ENCODE measurements at places on chromosomes 11 and 22.

DNA sequence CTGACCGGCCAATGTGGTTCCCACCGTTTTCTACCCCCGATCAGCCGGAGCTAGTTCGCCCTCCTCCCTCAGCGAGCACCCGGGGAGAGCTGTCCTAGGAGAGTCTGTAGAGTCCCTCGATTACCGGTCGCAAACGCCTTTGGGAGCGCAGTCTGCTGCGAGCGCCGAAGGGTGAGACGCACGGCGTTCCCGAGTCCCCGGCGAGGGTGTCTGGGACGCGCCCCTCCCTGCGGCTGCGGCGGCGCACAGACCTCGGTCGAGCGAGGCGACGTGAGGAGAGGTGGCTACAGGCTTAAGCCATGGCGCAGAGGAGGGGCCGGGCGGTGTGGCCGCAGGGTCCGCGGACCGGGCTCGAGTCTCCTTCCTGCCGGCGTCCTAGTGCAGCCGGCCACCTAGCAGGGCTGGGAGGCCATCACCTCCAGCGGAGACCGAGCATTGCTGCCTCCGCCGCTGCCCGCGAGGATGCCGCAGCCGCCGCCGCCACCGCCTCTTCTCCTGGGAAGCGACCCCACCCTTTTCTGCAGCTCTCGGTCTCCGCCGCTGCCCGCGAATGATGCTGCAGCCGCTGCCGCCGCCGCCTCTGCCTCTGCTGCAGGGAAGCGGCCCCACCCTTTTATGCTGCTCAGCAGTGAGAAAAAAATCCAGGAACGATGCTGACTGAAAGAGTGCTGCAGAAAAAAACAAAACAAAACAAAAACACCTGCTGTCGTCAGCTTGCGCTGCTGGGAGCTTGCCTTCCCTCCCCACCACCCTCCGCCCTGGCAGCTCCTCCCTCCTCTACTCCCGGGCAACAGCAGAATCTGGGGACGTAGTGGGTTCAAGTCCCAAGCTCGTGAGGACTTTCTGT is at the start of gene MAP6:
TSS of gene MAP6 (minus strand) at position 588 of the 847 bp plus-strand sequence. CDS start 669 bp downstream, outside the sequence.
- DNase-seq: no peak

DNA sequence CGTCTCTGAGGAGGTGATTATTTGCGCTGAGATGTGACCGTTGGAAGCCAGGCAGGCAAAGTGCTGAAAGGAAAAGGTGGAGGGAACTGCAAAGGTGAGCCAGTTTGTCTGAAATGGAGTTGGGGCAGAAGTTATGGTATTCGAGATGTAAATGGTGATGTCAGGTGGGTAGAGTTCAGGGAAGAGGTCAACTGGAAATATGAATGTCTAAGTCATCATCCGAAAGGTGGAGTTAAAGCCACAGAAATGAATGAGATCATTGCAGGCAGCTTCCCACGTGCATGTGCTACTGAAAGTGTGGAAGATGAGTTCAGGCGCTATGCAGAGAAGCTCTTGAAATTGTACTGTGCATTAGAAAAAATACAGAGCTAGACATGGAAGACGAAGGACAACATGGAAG is 2.2 kb upstream of the BPIFC start:
- no peak for DNase-seq

DNA sequence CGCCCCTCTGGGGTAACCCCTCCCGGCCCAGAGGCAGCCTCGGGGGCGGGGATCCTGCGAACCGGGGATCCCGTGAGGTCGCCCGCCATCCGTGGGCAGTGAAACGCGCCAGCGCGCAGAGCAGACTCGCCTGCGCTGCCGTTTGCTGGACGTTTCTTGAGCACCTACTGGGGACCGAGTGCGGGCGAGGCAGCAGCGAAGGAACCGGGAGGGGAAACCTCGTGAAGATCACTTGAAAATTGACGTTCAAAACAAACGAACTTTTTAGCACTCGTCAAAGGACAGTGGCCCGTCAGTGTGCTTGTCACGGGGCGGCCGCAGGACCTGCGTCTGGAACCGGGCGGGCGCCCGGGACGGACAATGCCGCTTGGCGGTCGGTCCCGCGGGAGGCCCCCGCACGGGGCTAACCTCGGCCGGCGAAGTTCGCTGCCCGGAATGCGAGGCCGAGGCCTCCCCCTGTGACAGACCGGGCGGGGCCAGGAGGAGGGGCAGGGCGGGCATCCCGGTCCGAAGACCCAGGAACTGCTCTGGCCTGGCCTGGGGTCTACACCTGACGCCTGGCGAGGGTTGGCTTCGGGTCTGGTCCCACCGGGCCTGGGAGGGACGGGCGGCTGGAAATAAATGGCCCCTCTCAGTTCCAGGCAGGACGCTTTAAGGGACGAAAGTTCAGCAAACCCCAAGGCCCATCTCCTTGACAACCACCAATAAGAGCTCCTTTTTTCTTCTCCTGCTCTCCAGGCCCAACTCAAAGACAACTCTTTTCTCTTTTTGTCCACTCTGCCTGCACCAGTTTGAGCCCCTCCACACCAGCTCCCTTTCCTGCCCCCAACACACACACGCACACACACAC is 723 bp upstream of the SCUBE1 start:
- DNase-seq: no peak

- DNase-seq: no peak
These were observed 27.7 kb downstream of the RNH1 start for GRCh38 chr11:479311-479710.

GRCh38 chr22:38494498-38494897 is 11.6 kb downstream of the DDX17 start:
- DNase-seq: no peak

DNA sequence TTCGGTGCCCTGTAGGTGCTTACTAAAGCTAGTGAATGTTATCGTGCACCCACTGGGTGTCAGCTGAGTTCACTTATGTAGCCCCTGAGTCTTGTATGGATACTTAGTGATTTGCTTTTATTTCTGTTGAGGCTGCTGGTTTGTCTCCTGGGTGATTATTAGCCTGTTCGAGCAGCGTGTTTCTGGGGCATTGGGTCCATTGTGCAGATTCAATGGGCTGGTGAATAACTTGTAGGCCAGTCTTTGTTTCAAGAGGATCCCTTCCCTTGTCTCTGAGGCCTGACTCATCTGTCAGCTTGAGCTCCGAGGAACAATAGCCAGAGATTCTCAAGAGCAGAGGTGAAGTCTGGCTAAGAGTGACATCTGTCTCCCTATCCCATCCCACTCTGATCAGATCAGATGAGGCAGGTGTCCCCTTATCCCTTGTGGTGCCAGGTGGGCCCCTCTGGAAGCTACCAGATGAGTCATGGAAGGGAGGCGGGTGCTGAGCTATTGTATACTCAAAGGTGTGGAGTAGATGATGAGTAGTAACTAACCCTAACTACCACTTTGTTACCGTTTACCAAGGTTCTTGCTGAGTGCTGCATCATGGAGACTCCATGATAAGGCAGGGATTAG is 3.7 kb downstream of the MIAT start:
- DNase-seq: no peak

GRCh38 chr11:17445240-17445795 is 31.3 kb downstream of the ABCC8 start:
- peak; percentile 40 for DNase-seq

DNA sequence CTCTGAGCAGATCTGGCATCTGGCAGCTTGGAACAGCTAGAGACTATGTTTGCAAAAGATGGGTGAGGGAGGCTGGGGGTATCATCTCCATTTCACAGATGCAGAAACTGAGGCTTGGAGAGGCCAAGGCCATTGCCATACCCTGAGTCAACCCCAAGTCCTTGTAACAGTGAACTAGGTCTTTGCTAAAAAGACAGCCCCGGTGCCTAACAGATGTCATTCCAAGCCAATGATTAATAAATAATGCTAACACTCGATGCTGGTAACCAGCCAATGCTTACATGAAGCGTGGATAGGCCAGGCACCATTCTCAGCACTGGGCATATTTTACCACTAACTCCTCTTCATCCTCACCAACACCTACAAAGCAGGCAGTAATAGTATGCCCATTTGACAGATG is 164.0 kb downstream of the MN1 start:
- DNase-seq: no peak

DNA sequence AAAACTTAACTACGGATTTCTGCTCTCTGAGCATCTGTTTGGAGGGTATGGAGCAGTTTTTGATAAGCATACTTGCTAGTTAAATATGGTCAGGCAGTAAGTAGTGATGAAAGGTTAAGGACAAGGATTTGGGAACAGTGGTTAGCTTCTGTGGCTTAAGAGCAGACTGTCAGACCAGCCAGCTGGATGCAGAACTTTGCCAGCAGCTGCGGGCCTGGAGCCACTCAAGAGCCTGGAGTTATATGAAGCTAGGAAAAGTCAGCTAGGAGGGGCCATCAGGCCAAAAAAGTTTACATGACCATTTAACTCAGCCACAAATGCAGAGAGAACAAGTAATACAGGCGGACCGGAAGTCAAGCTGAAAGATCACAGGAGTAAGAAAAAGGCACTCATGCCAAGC is 1817.7 kb downstream of the LRRC4C start:
- no peak for DNase-seq

DNA sequence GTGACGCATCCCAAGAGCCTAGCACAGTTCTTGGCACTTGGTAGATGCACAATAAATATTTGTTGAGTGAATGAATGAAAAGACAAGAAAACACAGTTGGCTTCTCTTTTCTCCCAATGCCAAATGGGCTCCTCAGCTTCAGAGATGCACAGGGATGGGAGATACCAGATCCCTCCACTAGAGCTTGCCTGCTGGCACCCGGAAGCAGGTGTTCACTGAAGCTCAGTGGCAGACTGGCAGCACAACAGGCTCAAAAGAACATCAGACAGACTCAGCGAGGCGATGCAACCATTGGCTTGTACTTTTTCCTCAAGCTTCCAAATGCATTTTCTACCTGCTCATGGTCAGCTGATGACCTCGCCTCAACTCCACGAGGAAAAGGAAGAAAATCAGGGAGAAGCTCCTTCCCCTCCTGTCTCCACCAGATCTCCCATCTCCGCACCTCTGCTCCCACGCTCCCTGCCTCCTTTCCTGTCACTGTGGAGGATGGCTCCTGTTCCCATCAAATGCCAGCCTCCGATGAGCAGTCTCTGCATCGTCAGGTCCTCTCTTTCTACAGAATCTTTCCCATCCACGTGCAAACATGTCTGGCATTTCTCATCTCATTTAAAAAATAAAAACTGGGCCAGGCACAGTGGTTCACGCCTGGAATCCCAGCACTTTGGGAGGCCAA is 5.8 kb downstream of the RAPSN start:
- DNase-seq: peak; percentile 55

DNA sequence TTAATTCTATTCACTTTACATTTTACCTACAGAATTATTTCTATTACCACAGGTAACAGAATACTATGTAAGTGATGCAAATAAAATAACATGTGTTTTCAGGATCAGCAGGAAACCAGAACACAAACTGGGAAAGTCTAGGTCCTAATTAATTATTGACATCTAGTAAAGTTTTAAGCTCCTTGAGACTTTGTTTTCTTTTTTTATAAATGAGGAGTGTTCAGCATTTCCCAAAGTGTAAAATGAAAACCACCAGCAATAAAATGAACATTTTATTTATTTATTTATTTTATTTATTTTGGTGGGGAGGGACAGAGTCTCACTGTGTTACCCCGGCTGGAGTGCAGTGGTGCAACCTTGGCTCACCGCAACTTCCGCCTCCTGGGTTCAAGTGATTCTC is 123.6 kb downstream of the ARHGAP42 start:
- DNase-seq: no peak

DNA sequence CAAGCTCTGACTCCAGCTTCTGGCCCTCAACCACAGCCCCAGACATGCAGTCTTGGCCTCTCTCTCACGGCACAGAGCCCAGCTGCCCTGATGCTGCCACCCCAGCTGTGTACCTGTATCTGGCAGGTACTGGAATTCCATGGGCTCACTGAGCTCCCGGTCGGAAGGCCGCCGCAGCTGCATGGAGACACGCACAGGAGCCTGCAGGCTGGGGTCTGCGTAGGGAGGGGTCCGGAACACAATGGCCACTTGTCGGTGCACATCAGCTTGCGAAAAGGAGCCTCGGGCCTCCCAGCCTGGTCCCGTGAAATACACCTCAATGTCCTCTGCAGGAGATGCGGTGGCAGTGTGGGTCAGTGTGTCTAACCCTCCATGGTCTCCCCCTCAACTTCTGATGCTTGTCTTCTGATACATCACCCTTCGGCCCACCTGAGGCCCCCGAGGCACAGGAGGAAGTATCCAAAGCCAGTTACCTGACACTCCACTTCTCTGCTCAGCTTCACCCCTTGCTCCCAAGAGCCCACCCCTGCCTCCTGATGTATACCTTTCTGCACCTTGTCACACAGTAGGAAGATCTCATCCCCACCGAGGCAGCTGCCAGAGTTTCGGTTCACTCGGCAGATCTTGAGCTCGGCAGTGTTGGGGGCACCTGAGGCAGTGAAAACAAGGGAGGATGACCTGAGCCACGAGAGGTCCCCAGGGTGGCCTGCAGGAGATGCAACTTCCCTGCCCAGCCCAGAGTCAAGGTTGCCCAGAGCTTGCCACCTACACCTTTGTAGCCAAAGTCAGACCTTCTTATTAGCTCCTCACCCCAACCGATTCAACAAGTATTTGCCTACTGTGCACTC is 4.3 kb downstream of the RELA start:
- no peak for DNase-seq

GRCh38 chr22:35582861-35583670 is 34.1 kb downstream of the MB start:
- DNase-seq: peak; percentile 75

- DNase-seq: no peak
These were observed 33.7 kb downstream of the PICALM start for GRCh38 chr11:86035164-86035563.

DNA sequence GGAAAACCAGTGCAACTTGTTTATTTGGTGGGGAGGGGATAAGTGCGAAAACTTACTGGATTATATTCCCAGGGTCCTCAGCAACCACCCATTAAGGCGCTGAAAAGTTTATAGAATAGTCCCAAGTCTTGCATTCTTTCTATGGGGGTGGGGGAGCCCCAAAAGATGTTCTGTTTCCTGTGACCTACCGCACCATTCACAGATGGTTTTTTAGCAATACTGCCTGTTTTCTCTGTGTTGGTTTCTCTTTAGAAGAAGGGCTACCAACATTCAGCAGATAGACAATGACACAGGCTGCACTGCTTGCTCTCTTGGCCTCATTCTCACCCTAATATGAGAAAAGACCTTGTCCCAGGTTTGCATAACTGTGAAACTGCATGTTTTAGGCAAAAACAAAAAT is 86.5 kb downstream of the FAM76B start:
- no peak for DNase-seq

Data from SK-MEL-5 (cell line).